ENCODE measurements at places on chromosomes 2 and 18.

DNA sequence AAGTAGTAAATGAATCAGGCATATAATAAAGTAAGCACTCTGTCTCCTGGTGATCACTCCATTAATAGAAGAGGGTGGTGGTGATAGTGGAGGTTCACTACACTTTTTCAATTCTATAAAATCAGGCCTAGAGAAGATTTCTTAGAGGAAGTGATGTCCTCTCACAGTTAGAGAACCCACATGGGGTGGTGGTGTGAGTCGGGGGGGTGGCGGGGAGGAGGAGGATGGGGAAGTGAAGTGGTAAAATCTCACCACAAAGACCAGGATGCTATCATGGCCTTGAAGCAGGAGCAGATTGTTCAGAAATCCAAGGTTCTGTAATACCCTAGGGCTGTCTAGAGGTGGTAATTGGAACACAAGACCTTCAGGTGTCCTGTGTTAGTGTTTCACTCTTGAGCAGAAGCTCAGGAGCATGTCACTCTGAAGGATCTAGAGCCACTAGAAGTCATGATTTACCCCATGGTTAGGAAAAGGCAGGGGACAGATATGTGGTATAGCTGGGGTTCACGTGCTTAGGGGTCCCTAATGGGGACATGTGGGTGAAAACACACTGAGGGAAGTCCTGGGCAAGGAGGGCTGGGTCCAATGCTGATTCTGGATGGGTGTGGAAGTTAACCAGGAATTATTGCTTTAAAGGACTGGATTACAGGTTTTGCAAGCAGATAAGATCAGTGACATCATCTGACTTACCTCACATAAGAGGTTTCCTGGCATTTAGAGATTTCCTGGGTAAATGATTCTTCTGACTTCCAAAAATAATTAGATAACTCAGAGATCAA lies 31.0 kb downstream of the RNF125 start:
- no peak for DNase-seq

DNA sequence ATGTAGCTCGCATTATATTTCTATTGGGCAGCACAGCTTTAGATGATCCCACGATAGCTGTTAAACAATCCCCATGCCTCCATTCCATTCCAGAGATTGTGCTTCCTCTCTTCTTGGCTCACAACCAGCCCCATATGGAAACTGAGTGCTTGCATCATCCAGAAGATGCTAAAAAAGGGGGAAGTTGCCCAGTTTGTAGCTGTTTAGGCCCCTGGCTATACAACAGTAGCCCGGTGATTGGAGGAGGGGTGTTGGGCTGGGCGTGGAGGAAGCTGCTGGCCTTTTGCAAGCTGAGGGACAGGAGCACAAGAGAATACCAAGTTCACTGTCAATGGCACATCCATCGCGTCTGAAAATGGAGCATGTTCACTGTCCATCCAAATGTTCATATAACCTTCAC lies 360.2 kb downstream of the ALK start:
- DNase-seq, result no peak

DNA sequence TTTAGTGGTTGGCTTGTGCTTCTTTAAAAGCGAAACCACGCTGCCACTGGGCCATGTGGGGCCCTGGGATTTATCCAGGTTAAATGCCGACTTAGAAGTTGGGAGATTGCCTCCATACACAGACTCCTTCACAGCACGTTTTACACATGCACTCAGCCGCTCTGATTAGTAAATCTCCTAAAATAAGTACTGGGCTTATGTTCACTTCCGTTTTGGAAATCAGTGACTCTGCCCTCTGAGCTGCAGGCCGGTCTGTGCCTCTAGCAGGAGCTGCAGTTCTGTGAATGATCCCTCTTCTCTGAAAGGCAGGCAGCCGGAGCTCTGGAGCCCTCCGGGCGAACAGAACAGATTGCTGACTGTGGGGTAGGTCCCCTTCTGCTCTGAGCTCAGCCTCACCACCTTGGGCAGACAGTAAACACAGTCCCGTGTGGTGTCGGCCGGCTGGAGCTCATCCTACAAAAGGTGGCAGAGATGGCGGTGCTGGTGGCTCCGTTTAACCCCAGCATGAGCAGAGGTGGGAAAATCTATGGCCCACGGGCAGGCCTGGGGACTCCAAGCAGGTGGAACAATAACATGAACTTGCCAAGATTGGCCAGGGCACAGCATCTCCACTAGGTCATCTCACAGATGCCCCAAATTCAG lies 9.8 kb upstream of the RAB17 start:
- DNase-seq, result no peak

GRCh38 chr18:57754577-57755338 lies 48.4 kb downstream of the ATP8B1 start:
- no peak for DNase-seq

DNA sequence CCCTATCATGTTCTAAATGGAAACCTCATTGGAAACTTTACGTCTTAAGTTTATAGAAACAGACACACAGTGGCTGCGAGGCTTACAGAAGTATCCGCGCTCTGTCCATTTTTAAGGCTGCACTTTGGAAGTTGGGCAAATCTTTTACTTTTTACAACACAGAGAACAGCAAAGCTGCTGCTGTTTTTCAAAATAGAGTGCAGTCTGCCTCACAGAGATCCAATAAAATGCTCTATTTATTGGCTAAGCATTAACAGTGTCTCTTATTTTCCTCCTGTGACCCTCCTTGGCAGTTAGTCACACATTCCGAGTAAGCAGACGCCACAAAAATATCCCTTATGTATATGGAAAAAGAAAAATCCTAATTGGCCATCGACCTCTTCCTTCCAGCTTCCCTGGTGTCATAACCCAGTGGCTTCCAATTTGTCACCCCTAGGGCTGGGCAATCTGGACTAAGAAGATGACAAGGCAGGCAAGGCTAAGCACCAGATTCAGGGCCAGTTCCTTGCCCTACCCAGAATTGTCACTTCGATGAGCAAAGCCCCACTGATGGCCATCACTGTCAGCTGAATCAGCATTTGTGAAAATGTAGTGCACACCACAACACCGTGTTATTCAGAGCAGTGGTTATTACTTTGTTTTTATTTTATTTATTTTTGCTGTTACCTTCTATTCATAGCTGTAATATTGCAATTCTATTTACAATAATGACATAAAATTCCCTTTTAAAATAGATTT lies 47.7 kb upstream of the MEIS1 start:
- DNase-seq, result no peak

All from kidney capillary endothelial cell (primary cell).